SHP77 (cell line): ENCODE measurements at places on chromosomes 16 and 17.

DNA sequence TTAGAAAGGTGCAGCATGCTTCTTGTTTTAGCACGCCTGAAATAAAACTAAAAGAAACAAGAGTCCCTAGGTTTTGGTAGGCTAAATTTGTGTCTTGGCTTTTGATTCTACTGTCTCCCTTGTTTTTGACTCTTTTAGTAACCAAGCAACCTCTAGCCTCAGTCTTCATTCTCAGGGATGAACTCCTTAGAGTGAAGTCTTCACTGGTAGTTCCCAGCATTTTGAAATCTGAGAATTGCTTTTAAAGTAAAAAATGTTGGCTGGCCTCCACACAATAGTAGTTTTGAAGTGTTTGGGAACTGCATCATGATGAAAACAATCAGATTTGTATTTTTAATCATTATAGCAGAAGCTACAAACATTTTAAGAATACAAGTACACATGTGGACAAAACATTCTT is 6.1 kb upstream of the CDR2 start:
- no peak for DNase-seq

GRCh38 chr17:17087424-17088015 is 45.3 kb downstream of the MPRIP start:
- no peak for DNase-seq

DNA sequence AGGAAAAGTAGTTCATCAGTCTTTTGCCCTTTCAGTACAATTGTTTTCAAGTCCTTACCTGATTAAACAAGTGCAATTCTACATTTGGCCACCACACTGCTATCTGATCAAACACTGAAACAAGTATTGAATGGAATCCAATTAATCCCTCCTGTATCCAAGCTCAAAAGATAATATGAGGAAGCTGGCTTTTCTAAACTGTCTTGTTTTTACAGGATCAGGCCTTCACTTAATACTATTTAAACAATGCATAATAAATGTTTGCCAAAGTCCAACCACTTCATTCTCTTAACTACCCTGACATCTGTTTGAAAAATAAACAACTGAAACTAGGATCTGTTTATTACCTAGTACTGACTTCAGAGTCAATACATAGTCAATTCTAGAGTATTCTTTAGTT is 131.6 kb downstream of the MRTFB start:
- peak; percentile 80 for DNase-seq

- no peak for DNase-seq
Measured at GRCh38 chr16:51648526-51648925, 497.5 kb upstream of the SALL1 start.

DNA sequence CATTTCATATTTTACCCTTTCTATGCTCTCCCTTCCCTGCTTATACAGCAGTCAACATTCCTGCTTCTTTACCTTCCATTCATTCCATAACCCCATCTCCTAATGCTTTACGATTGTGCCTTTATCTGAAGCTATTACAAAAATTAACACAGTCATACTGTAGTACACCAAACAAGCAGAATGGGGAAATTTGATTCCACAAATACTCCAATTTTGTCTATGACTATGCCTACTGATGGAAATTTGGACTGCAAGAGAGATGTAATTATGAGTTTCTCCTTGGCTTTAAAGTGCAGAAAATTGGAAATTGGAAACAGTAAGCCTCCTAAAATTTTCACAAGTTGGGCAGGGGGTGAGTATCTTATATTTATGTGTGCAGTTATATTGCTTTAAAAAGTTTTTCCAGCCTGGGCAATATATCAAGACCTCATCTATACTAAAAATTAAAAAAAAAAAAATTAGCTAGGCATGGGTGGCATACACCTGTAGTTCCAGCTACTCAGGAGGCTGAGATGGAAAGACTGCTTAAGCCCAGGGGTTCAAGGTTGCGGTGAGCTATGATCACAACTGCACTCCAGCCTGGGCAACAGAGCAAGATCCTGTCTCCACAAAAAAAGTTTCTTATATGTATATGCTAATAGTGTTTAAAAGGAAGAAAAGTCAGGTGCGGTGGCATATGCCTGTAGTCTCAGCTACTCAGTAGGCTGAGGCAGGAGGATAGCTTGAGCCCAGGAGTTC is 3.0 kb downstream of the APPBP2 start:
- DNase-seq = no peak

GRCh38 chr16:15643946-15644250 is 944 bp upstream of the MARF1 start:
- no peak for DNase-seq

DNA sequence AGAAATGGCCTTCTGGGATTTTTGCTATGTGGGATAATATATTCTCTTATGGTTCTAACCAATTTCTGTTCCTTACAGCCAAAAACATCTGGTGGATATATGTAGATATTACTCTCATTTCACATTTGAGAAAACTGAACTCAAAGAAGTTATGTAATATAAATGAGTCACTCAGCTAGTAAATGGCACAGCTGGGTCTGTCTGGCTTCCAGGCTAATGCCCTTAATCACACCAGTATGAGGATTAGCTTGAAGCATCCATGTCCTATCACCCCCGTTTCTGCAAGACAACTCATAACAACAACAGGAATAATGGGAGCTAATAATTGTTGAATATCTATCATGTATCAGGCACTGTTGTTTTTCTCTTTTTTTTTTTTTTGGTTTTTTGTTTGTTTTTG is 34.4 kb upstream of the USP7 start:
- no peak for DNase-seq

- no peak for DNase-seq
Measured at GRCh38 chr16:25713785-25714570, 22.2 kb downstream of the HS3ST4 start.

DNA sequence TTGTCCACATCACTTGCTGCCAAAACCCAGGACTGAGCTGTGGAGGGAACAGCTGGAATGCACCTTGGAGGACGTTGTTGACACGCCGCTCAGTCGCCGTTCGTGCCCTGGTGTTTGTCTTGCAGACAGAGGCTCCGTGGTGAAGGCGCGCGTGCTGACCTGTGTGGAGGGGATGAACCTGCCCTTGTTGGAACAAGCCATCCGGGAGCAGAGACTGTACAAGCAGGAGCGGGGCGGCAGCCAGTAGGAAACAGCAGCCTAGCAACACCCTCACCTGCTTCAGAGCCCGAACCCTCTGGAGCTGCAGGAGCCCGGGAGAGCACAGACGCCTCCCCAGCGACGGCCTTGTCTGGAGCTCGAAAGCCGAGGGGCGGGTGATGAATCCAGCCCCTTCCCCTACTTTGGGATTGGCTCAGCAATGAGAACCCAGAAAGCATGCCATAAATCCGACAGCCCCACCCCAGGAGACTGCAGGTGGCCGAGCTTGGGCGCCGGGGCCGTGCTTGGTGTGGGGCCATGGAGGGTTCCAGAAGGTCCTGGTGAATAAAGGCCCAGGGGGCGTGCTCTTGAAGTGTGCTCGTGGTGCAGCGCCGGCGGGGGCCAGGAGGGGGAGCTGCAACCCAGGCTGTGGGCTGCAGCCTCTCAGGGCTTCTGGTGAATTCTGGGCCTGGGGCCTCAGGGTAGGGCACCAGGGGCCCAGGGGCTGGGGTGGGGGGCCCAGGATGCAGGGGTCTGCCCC is 470 bp upstream of the CDK3 start:
- peak; percentile 53 for DNase-seq

- no peak for DNase-seq
Measured at GRCh38 chr17:19017804-19018599, 13.4 kb upstream of the FAM83G start.

GRCh38 chr17:79993390-79994227 is 42.1 kb downstream of the TBC1D16 start:
- peak; percentile 92 for DNase-seq

DNA sequence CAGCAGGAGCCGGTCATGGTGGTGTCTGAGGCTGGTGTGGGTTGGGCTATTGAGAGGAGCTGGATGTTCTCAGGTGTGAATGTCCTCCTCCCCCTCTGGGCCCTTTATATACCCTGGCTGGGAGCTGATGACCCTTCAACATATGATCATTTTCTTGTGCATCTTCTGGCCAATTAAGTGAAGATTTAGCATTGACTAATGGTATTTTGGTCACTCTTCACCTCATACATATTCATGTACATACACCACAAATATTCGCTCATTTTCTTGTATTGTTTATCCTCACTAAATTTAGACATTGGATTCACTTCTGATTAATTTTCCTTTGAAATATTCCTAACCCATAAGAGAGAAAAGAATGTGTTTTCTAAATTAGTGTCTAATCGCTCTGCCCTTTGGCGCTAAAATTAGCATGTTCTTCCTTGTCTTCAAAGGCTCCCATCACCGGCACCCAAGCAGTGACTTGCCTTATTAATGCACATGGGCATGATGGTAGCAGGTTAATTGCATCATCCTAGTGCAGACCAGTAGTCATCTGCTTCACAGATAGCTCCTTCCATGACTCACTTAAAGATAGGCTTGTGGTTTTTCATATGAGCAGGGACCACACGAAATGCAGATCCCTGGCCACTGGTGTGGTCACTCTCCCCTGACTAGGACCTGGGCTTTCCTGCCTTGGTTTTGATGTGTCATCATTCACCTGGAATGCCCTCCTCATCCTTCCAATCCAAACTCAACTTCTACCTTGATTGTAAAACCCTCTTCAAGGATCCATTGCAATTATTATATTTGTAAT is at the start of gene KRTAP2-4:
Gene KRTAP2-4, minus strand, starts transcription at position 51 of the 796 bp plus-strand sequence. Its CDS starts 34 bp downstream, at position 17.
- no peak for DNase-seq

DNA sequence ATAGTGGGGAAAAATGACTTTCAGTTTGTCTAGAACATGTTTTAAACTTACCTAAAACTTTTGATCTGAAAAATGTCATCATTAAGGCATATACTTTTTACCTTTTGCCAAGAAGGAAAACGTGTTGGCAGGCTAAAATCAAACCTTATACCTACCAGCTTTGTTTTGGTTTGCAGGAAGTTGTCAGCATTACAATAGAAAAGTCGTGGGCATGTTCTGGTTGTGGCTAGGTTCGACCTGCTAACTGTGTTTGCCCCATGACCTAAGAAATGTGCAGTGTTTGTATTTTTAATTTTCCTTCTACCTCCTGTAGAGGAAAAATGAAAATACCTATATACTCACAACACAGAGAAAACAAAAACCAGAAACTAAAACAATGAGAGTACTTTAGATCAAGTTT is 13.0 kb downstream of the SKAP1 start:
- DNase-seq = no peak

GRCh38 chr17:71845337-71845736 is 275.5 kb upstream of the SOX9 start:
- no peak for DNase-seq

- no peak for DNase-seq
Measured at GRCh38 chr17:49629447-49629846, 48.5 kb downstream of the SPOP start.

DNA sequence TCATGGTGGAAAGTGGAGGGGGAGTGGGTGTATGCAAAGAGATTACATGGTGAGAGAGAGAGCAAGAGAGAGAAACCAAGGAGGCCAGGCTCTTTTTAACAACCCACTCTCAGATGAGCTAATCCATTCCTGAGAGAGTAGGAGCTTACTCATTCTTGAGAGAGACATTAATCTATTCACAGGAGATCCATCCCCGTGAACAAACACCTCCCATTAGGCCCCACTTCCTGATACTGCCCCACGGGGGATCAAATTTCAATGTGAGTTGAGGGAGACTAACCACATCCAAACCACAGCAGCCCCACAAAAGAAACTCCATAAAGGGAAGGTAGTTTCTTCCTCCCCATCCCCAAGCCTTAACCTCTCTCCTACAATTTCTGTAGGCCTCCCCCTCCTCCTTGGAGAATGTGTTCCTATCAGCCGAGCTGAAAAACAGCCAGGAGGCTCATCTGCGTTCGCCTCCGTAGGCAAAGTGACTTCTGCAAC is 450.0 kb downstream of the NPIPA7 start:
- no peak for DNase-seq

GRCh38 chr16:50473356-50473945 is 74.7 kb upstream of the NKD1 start:
- DNase-seq = peak; percentile 61

- no peak for DNase-seq
Measured at GRCh38 chr17:58504826-58505351, 9.5 kb downstream of the MTMR4 start.

- DNase-seq = peak; percentile 12
Measured at GRCh38 chr17:50169121-50169764, 3.4 kb downstream of the SGCA start.

DNA sequence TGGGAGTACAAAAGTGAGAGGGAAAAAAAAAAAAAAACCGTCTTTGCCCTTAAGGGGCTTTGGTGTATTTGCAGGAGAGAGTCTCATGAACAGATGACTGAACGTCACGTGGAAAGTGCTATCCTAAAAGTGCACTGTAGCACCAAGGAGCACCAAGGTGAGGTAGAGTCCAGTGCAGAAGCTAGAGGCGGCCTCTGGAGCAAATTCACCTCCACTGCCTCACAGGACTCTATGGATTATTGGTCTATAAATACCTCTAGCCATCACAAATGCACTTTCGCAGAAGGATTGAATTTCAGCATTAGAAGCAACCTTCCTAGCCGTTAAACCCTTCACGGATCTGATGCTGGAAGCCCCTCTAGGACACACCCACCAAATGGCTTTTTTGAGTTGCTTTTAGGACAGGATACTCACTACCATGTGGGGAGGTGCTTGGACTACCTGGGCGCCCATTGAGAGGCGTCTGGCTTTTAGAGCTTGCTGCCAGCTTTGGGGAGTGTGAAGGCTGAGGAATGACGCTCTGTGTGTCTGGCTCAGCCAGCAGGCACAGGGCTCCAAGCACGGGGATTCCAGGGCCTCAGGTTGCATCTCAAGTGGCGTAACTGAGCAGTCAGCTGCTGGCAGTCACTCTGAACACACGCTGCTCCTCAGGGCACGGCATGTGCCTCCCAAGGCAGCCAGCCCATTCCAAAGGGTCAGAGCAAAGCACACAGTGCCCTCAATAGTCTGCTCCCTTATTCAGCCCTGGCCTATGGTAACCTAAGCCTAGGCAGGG is 52.7 kb downstream of the CDRT4 start:
- DNase-seq = peak; percentile 52

DNA sequence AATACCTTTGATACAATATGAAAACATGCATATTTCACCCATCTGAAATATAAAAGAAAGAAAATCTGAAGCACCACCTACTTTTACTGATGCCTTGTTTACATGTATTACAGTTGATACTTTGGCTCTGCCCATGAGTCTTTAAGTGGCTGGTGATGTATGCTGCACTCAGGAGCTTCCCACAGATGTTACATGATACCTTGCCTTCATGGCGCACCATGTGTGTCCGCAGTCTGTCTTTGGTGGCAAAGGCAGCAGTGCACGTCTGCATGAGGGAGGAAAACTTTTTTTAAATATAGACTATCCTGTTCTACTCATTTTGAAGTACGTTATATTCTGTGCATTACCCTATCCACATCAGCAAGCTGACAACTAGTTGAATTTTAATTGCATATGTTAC is 7.5 kb downstream of the VEZF1 start:
- no peak for DNase-seq

- DNase-seq = peak; percentile 2
Measured at GRCh38 chr16:53053967-53054669, 673 bp upstream of the CHD9 start.

- DNase-seq = no peak
Measured at GRCh38 chr16:19104607-19105006, 9.2 kb upstream of the ITPRIPL2 start.
